ENCODE measurements at places on chromosomes 6 and 20.

GRCh38 chr20:46694484-46694883, 5.2 kb upstream of the TP53RK start:
- no peak for DNase-seq

DNA sequence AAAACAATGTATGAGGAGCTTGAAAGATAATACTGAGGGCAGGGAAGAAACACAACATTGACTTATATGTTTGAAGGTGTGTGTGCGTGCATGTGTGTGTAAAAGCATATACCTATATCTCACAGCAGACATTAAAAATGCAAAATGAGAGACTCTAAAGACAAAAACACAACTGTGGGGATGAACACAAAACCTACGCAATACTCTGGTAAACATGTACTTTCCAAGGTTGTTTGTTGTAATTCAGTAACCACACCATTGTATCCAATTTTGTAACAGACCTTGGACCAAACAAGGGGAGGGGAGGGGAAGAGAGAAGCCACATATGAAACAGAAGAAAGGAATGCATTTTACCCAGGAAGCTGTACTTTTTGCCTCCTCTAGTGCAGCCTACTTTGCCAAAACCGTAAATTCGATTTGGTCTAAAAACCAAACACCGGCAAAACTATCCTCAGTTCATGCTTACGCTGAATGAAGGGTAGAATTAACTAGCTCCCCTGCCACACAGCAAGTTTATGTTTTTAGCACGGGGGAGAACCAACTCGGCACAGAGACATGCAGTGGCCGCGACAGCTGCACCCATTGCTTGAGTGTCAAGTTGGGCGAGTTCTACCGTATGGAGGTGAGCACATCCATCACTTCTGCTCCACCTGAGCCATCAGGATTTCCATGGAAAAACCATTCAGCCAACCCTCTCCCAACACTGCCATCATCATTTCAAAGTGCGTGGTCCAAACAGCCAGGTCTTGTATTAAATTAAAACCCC, 50.0 kb downstream of the CNKSR3 start:
- no peak for DNase-seq

GRCh38 chr6:89436226-89436625, 3.3 kb downstream of the ANKRD6 start:
- DNase-seq = no peak

- DNase-seq = no peak
Observed at GRCh38 chr20:11188843-11189603, 515.2 kb upstream of the JAG1 start.

- DNase-seq = no peak
Observed at GRCh38 chr6:134925800-134926199, 24.1 kb downstream of the ALDH8A1 start.

GRCh38 chr6:150392452-150393220, 23.8 kb downstream of the IYD start:
- no peak for DNase-seq

DNA sequence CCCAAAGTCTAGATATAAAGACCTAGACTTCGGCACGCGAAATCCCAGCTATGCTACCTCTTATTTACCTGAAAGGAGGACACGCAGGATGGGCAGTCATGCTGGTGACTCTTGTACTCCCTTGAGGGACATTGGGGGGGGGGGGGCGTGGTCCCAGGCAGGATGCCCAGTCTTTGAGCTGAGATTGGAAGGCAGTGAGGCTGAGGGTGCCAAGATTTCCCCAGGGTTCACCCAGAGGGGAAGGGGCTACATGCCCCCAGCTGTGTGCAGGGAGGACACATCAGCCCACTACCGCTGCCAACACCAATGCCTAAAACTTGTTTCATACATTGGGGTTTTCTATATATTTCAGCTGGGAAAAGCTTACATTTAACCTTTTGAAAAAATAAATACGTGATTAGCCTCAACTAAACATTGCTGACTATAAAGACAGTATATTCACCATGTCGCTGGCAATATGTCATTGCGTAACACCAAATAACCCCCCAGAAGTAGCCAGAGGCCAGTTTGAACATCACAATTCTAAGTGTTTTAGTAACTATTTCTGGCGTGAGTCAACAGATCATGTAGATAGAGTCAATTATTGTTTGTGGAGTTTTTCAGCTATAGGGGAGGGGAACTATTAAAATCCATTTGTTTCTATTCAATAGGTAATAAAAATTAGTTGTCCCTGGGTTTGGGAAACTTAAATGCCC, 21.6 kb downstream of the MGME1 start:
- DNase-seq = no peak

DNA sequence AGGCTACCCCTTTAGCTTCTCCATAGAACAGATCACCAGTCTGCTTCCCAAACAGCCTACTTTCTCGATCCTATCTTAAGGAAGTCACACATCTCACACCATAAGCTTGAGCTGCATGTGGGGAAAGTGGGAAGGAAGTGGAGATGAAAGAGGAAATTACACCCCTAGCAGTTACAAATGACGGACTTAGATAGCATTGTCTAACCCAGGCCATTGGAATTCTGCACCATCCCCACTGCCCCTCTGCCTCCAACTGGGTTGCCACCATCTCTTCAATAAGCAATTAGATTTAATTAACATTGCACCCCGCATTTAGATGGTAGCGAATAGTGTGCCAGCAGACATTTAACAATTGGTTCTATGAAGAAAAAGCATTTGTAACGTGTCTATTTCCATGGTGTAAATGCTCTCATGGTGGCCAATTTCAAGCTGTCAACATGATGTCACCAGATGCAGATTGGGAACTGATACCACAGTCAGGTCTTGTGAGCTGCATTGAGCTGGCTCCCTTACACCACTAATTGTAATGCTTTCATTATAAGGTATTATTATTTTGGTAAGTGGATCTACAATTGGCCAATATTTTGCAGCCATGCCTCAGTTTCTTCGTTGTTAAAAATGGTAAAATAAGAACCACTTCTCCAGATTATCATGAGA, 124.7 kb downstream of the CD24 start:
- DNase-seq = no peak

- DNase-seq = no peak
Observed at GRCh38 chr6:165732696-165733488, 69.9 kb upstream of the PDE10A start.

GRCh38 chr6:10386220-10386619, 28.7 kb downstream of the TFAP2A start:
- no peak for DNase-seq

DNA sequence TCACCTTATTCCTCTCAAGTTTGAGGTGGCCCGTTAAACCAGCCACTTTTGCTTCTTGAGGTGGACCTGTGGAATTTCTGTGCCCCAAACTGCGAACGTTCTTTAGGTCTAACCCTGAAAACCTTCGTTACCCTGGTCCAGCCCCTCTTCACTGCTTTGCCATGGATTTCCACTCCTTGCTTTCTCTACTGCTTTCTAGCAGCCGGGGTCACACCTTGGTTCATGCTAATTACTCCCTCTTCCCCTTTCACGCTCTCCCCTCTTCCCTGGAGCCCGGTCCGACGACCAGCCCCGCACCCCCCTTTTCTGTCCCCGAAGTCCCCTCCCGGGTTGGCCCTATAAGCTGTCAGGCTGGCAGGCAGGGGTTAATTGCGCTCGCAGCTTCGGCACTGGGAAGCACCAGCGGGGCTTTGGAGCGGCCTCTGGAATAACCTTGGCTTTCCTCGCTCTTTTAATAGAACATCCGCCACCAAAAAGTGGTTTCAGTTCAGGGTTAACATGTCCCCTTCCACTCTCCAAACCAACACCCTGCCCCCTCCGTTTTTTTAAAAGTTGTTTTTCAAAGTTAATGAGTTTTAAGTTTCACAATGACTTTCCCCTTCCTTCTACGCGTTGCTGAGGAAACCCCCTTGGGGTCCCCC, 1.4 kb upstream of the HIVEP1 start:
- no peak for DNase-seq

DNA sequence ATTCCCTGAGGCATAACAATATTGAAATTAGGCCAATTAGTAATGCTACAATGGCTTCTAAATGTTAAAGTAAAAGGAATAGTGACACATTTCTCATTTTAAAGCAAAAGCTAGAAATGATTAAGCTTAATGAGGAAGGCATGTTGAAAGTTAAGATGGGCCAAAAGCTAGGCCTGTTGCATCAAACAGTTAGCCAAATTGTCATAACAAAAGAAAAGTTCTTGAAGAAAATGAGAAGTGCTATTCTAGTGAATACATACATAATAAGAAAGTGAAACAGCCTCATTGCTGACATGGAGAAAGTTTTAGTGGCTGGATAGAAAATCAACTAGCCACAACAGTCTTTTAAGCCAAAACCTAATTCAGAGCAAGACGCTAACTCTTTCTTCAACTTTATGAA, 12.9 kb downstream of the OR2A4 start:
- DNase-seq = no peak

- DNase-seq = no peak
Observed at GRCh38 chr6:36075656-36076055, 48.0 kb downstream of the MAPK14 start.

- DNase-seq = no peak
Observed at GRCh38 chr20:1371830-1372539, 20.9 kb downstream of the FKBP1A start.

DNA sequence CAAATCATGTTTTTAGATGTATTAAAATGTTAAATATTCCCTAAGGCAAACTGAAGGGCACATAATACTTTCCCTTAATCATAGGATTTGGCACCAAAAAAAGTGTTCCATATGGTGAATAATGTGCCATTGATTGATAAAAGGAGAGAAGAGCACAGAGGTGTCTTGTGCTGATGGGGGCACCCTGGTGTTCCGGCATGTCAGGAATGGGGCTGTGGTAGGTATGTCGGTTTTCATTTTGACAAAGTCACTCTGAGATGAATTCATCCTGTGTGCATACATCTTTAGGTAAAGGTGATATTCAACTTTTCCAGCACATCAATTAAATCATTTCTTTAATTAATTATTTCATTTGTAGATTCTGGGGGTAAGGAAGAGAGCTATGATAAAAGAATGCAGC, 36.8 kb downstream of the CENPW start:
- DNase-seq = no peak

GRCh38 chr20:59567585-59568508, 36.5 kb upstream of the PHACTR3 start:
- no peak for DNase-seq

GRCh38 chr6:17803409-17803808, 96.7 kb upstream of the NUP153 start:
- no peak for DNase-seq

- no peak for DNase-seq
Observed at GRCh38 chr6:101400326-101401135, 7.0 kb downstream of the GRIK2 start.

Measured in cortex of kidney (tissue), 1 donor.